A549 treated with Hydrocortisone at 1 μM for 4 hours (cell line): ENCODE measurements at places on chromosomes 2 and 18. TPM values are rescaled to one million over a fixed set of nuclear protein-coding genes. Genes with fewer than 3 reads are reported as not detected.

Gene SDC1
- 165 to 194 TPM (median 181 TPM) in 5 replicates for total RNA-seq

Gene CCDC102B
- 0.18 to 0.81 TPM (median 0.28 TPM) in 4 of 5 replicates, not detected in the other for total RNA-seq

Gene TMEM237
- total RNA-seq, result 15.2 to 21.3 TPM (median 19.2 TPM) in 5 replicates

Gene ADRA2B
- total RNA-seq, result 0.06 to 0.17 TPM (median 0.09 TPM) in 5 replicates

Gene NCOA1
- total RNA-seq, result 7.9 to 12.7 TPM (median 9.6 TPM) in 5 replicates

Gene ACYP2
- total RNA-seq, result 5.9 to 7.9 TPM (median 6.9 TPM) in 5 replicates

Gene CNRIP1
- 1.7 to 2.1 TPM (median 1.8 TPM) in 5 replicates for total RNA-seq

Gene CNDP2
- 79.1 to 106 TPM (median 82.9 TPM) in 5 replicates for total RNA-seq

Gene NLRC4
- total RNA-seq, result 0.03 to 0.11 TPM (median 0.10 TPM) in 4 of 5 replicates, not detected in the other

Gene LAPTM4A
- total RNA-seq, result 235 to 303 TPM (median 277 TPM) in 5 replicates

Gene KIAA2012
- not detected in 5 replicates for total RNA-seq

Gene SOX11
- not detected in 5 replicates for total RNA-seq

Gene NMUR1
- total RNA-seq, result not detected in 5 replicates
